ENCODE measurements at places on chromosomes 2 and 18.

DNA sequence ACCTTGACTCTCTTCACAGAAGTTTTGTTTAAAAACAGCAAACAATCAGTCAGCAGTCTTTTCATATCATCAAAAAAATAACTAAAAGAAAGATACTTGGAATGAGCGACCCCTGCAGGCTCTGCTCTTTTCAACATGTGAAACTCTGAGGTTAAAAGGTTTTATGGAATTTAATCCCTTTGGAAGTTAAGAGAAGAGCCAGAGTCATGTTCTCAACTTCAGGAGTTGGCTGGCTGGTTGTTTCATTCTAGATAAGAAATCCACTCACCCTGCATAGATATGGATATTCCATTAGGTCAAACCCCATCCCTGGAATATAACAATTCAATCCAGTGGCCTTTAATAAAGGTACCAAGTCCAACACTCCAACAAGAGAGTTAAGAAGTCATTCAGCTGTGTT is 115.6 kb upstream of the RMDN2 start:
- DNase-seq = no peak

- no peak for DNase-seq
Observed at GRCh38 chr2:20532634-20533437, 86.0 kb downstream of the RHOB start.

GRCh38 chr2:30769481-30769780 is 37.8 kb downstream of the CAPN13 start:
- no peak for DNase-seq

DNA sequence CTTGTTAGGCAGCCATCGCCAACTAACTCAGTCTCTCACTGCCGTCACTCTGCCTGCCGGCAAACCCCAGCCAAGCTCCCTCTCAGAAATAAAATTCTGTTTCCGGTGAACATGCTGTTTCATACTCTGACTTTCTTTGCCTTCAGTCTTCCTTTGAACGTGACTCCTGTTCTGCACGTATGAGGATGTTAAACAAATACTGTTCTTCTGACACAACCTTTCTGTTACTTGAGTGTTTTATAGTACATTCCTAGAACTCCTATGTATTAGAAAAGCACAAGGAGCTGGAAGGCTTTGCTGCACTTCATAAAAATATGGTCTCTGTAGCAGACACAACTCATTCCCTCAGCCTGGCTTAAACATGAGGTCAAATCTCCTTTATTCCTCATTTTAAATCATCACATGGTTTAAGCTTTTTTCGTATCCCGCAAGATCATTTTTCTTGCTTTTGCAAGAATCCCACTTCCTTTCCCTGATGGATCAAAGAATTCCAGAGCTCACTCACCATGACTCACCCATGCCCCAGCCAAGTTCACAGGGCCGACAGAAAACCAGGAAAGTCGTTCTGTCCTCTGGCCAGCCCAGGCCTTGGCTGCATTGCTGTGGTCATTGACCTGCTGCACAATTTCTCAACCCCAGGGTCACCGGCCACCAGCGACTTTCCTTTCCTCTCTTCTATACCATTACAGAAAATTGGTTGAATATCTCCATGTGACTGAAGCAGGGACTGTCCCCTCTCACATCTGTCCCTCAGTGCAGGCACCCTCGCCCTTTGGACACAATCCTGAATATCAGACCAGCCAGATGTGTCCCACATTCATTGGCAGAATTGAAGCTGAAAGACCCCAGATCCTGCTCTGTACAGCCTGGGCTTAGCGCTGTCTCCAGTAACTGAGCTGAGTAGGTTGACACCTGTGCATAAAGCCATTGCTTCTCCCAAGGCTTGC is 183.1 kb upstream of the ARL4C start:
- no peak for DNase-seq

DNA sequence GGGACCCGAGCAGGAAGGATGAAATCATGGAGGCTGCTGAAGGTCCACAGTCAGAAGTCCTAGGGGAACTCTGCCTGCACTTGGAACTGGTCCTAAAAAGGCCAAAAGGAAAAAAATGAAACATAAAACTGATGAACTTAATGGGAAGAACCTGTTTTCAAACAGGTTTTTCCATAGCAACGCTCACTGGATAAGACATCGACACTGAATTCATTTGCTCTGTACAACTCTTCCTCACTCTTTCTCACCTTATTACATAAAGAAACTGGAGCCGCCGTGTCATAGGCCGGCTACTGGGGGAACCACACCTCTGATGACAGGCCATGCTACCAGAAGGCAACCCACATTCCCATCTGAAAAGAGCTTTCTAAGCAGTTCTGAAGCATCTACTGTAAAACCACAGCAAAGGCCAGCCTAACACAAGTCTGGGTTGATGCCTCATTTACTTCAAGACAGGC is 83.6 kb downstream of the FARSB start:
- no peak for DNase-seq

GRCh38 chr2:231593666-231594065 is 1.0 kb downstream of the TEX44 start:
- no peak for DNase-seq

All from posterior cingulate gyrus (tissue), 11 donors.